Breast epithelium (tissue), 4 donors: ENCODE measurements at places on chromosomes 4 and X.

DNA sequence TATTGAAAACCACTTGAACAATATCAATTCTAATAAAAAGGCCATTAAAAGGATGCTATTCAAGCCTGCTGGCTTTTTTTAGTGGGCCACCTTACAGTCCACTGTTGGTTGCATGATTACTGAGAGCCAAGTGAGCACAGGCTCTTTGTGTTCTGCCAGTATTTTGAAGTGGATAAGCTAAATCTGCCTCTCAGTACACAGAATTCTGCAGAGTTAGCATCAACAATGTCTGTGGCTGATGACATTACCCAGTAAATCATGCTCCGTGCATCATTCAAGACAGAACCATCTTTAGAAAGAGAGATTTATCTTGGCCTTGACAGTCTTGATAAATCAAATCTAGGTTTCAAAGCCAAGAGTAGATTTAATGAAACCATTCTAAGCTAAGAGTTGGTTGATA lies 119.0 kb upstream of the GNPDA2 start:
- DNase-seq, result no peak

DNA sequence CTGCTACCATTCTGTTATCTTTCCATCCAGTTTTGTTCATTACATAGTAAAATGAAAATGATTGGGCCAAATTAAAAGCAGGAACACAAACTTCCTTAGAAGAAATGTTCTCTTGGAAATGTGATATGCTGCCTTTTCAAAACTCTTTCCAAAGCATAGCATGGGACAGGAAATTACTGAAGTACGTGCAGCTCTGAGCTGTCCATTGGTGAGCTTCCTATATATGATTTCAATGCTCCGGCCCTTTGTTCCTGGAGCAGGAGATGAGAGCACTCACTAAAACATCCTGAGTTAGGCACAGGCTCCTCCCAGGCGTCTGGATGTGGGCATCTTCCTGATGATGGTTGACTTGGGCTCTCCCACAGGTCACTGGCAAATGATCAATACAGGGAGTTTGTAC lies 33.0 kb upstream of the ANXA3 start:
- DNase-seq, result no peak

GRCh38 chr4:157220371-157220881 lies at the start of gene GRIA2:
TSS of gene GRIA2 (plus strand) at chr4:157220728. CDS start at chr4:157221043, 315 bp downstream.
- peak; percentile 70 for DNase-seq

DNA sequence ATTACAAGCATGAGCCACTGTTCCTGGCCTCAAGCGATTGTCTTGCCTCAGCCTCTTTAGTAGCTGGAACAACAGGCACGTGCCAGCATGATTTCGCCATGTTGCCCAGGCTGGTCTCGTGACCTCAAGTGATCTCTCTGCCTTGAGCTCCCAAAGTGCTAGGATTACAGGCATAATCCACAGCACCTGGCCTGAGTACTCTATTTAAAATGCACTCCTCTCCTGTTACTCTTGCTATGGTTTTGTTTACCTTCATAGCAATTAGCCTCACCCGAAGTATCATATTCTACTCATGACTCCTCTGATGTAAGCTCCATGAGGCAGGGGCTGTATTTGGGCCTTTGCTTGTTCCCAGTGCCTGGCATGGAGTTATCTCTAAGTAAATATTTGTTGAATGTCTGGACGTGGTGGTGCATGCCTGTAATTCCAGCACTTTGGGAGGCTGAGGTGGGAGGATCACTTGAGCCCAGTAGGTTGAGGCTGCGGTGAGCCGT lies 92.5 kb upstream of the SLC34A2 start:
- DNase-seq, result no peak

DNA sequence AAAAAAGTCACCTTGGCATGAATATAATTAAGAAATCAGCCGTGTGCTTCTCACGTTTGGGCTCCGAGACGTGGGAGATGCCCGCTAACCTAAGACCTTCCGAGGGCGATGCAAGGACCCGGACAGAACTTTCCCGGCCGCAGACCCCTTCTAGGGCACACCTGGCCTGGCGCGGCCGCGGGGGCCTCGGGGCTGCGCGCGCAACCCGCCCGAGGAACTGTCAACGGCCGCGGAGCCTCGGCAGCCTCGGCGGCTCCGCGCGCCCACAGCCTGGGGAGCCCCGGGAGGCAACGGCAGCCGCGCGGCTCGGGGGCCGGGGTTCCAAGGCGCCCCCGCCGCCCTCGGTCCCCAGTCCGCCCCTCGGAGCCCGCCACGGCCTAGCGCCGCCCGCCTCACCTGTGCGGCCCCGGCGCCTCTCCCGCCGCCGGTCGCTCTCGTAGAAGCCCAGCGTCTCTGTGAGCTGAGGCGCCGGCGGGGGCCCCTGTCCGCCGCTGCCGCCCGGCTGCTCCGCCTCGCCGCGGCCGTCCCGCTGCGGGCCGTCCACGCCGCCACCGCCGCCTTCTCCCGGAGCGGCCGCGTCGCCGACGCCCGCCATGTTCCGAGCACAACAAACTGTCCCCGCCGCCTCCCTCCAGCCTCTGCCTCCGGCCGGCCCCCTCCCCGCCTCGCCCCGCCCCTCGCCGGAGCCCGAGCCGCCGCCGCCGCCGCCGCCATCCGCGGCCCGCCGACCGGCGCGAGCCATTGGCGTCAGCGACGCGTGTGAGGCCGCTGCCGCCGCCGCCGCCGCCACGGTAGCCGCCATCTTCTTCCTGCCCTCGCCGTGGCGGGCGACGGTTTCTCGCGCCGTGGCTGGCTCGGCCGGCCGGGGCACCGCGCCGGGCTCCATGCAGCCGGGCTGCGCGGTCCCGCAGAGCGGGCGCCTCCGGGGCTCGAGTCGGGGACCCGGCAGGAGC lies at the start of gene TAPT1:
TAPT1 (minus strand) TSS at position 609 of the 953 bp plus-strand sequence; CDS start at position 595, 14 bp downstream.
- peak; percentile 76 for DNase-seq
